Astrocyte of the spinal cord (primary cell): ENCODE measurements at places on chromosomes 1 and 21.

- DNase-seq = no peak
Observed at GRCh38 chr21:36636016-36636415, 62.9 kb upstream of the SIM2 start.

DNA sequence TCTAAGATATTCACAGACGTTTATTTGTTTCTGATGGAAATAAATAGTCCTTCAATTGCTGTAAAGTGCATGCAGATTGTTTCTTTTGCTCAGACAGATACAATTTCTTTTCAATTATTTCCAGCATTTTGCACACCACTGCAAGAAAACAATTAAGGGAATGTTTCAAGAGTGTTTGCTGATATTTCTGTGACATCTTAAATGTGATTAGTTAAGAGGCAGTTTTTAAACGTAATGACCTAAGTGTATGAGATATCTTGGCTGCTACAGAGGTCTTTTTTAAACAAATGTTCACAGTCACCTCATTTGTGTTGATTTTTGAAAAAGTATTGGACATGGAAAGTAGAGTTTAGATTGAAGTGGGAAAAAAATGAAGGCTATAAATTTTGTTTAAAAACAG is 262.3 kb upstream of the BRINP3 start:
- DNase-seq = no peak

DNA sequence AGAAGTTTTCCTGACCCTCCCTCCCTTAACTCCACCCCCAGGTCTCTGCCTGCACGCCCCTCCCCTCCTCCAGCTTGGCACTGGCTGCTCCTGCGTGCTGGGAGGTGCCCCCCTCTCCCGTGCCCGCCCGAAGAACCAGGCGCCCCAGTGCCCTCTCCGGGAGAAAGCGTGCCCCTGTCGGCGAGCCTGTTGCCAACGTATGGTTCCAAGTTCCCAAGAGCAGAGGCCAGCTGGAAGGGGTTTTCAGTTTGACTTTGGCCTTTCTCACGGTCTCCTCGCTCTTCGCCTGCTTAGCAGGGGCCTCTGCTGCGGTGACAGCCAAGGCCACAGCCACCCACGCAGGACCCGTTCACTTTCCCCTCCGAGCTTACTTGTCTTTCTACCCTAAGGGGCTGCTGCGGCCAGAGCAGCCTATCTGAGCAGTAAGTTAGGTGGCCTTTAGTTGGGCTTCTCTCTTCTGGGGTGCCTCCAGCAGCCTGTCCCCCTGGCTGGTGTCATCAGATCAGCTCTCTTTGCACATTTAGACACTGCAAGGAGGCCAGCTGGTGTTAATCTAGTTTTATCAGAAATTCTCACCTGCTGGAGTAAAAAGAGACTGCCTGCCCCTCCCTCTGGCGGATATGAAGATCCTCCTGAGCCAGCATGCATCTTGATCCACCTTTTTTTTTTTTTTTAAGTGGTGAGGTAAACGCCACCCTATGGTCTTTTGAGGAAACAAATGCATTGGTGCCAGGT is 1.5 kb downstream of the STUM start:
- DNase-seq = no peak

DNA sequence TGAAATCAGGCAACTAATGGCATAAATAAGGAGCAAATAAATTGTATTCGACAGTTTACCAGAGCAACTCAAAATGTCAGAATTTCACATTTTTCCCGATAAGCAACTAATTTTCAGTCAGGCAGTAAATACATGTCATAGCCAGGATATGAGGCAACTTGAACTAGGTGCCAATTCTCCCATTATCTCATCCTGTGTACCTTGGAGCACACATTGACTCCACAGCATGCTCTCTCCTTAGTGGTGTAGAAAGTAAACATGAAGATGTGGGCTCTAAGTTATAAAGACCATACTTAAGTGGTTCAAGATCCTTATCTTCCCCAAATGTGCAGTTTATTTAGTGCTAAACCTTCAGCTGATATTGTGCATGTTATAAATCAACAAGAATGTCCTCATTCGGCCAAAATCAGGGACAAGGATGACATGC is 197.8 kb downstream of the VAV3 start:
- DNase-seq = no peak

- peak; percentile 70 for DNase-seq
Observed at GRCh38 chr1:154998818-154999570, 3.6 kb upstream of the ZBTB7B start.

- DNase-seq = no peak
Observed at GRCh38 chr21:29453511-29453910, 154.8 kb downstream of the BACH1 start.

GRCh38 chr1:9853249-9853595 is 29.5 kb upstream of the CLSTN1 start:
- no peak for DNase-seq

DNA sequence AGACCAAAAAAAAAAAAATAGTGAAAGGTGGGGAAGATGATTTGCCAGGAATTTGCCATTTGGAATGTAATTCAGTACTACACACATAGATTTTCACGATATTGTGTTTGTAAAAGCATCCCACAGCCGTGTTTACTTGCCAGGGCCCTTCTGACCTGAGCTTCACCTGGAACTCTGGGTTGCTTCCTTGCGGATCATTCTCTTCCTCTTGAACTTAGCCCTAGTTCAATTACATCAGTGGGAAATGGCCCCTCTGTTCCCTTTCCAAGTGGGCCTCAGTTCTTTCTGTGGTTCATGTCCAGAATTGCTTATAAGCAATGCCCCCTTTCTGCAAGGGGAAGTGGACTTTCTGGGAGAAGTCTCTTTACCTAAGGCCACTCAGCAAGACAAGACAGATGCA is 41.0 kb downstream of the ABCA4 start:
- no peak for DNase-seq

DNA sequence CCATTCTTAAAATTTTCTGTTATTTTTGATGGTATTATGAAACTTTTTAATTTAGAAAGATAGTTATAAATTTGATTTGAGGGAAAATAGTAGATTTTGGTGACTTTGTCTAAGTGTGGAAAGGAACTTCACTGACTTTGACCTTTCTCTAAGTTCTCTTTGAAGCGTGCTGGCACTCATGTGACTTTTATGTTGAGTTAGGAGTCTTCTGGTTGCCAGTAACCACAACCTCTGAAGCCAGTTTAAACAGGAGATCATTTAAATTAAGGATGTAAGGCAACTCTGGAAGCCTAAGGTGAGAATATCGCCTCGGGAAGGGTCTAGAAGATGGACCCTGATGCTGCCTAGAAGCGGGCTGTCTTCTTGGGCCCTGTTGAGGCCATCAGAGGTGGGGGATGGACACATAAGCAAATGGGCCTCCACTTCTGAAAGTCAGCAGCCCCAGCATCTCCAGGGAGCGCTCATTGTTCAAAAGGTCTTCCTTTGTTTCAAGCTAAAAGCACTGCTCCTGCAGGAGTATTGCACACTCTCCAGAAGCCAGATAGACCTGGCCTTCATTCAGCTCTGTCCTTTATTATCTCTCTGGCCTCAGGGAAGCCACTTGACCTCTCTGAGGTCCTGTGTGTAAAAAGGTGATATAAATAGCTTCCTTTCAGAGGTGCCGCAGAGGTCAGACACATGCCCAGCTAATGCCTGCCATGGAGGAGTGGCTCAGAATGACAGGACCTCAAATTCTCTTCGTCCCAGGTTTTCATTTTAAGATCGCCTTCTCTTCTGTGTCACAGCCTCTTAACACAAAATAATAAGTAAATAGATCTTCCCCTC is 5.1 kb upstream of the RCAN1 start:
- no peak for DNase-seq

DNA sequence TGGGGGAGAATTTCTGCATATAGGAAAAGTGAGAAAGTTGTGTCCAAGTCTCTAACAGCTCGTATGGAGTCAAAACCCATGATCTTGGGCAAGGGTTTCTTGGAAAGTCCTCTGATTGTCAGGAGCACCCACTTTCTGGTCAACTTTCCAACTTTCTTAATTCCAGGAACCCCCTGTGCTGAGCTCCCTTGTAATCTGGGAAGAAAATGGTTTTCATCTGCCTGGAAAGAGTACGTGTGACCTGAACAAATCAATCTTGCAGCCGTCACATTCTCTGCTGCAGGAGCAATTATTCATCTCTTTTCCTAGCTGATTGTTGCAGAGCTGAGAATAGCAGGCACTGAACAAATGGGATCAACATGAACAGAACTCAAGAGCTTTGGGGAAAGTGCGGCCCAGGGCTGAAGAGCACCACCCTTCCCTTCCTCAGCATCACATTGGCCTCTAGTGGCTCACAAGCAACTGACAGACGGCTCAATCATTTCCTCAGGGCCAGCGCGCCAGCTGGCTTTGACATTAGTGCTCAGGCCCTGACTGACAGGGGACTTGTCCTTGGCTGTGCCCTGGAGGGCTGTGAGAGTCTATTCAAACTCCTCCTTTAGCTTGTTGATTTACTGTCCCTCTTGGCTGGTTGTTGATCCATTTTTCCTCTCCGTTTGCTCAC is 295.2 kb downstream of the HLX start:
- no peak for DNase-seq

- DNase-seq = no peak
Observed at GRCh38 chr1:29746076-29746665, 509.8 kb downstream of the PTPRU start.

GRCh38 chr1:7198664-7199063 is 413.4 kb downstream of the CAMTA1 start:
- no peak for DNase-seq

DNA sequence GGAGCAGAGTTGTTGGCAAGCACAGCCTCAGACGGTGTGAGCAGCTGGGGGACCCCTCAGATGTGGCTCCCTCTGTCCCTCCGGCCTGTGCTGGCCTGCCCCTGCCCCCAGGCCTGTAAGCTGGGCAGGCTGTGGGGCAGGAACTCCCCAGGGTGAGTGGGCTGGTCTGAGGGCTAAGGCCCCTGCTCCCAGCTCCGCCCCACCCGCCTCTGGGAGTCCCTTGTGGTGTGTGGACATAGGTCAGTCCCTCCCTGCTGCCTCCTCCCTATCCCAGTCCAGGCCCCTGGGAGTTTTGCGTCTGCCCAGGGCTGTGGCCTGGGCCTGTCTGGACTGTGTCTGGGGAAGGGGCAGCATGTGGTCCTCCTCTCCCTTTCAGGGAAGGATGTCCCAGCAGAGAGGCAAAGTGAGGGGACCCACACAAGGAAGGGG is 3.6 kb upstream of the VWA1 start:
- no peak for DNase-seq
